ENCODE measurements at places on chromosomes 16 and 17.

DNA sequence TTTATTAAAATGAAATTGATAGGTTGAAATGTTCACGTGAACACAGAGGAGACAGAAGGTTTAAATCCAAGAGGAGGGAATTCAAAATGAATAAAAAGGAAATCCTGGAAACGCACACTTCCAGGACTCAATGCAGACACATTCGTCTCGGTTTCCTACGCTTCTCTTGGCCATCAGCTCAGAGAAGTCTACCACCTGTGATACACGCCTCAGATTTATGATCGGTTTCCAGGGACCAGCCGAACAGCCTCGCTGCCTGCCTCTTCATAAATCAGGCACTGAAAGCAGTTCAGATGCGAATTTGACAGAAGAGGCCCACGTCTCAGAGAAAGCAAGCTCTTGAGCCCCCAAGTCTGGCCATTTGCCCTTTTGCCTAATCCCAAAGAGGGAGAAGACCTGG lies 125.5 kb upstream of the IRX3 start:
- DNase-seq, result no peak

DNA sequence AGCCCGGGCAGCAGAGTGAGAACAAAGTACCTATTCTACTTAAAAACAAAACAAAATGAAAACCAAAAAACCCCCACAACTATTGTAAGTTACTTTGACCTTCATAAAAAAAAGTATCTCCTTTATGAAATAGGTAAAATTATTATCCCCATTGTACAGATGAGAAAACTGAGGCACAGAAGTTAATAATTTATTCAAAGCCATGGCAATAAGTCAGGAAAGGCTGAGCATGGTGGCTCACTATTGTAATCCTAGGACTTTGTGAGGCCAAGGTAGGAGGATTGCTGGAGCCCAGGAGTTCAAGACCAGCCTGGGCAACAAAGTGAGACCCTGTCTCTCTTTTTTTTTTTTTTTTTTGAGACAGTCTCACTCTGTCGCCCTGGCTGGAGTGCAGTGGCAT lies 30.5 kb downstream of the FCSK start:
- DNase-seq, result no peak

DNA sequence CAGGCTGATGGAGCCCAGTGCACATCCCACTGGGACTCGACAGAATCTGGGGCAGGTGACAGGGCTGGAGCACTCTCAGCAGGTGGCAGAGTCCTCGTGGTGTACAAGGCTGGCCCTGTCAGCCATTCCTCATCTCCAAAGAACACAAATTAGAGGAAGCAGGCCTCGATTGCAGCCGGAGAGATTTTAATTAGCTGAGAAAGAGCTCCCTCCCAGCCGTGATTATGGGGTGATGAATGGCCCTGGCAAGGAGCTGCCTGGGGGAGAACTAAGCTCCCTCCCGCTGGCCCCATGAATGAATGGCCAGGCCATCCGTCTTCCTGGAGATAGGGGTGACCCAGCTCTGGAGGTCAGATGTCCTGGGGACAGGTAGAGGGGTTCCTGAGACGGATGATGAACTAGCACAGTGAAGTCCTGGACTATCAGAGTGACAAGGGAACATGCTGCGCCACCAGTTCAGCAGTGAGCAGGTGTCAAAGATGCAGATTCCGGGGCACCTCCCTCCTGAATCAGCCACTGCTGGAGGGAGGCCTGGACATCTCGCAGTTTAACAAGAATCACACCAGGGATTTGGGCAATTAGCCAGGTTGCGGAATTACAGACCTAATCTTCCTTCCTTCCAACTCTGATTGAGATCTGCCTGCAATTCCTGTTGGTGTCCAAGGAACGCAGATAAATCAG lies 35.5 kb downstream of the PIMREG start:
- peak; percentile 82 for DNase-seq

GRCh38 chr16:26826500-26826899 lies 240.2 kb upstream of the C16orf82 start:
- DNase-seq, result peak; percentile 18

DNA sequence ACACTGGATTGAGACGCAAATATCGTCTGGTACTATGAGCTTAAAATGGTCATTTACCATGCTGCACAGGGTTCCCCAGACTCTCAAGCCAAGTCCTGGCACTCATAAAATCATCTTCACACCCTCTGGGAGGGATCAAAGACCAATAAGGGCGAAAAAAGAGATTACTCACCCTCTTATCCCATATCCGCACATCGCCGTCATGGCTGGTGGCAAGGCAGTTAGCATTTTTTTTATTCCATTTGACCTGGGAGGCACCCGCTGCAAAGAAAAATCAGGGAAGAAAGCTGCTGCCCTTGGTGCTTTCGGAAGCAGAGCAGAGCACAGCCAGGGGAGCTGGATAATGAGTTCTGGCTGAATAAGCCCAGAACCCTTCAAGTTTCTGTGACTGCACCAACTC lies 42.4 kb downstream of the WDR59 start:
- DNase-seq, result no peak

GRCh38 chr16:20441191-20441590 lies 10.1 kb upstream of the ACSM2A start:
- no peak for DNase-seq

DNA sequence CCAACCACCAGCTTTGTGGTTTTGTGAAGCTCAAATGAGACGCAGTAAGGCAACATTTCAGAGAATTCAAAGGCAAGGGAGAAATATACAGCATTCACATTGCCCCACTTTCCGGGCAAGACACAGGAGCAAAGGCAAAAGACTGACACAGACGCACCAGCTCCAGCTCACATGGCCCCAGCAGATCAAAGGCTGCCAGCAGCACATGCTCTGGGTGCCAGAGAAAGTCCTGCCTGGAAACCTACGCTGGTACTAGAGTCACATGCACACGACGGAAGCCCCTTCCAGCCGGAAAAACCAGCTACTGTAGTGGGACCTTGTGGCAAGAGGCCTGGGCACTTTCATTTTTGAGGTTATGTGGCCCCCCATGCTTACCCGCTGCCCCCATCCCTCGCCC lies 50.1 kb downstream of the GTF3C1 start:
- DNase-seq, result no peak

- peak; percentile 71 for DNase-seq
These were observed 802 bp downstream of the SETD6 start for GRCh38 chr16:58515871-58516767.

DNA sequence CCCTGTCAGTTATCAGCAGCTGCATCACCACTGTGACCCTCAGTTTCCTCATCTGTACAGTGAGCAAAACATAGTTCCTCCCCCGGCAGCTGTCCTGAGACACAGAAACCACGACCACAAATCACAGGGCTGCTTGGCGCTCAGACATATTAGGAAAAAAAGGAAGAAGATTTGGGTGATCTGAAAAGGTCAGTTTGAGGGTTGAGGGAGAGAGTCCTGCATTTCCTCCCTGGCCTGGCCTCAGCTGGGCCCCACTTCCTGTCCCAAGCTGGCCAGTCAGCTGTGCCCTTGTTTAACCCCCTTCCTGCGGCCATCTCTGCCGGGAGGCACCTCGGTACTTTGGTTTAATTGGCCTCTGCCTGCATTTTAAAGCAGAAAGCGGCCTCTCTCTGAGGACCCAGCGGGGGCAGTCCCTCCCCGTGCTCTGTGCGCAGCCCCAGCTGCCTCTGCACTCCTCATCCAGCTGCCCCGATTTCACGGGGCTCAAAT lies 24.0 kb upstream of the CIBAR2 start:
- no peak for DNase-seq

- DNase-seq, result no peak
These were observed 50.9 kb downstream of the CDH11 start for GRCh38 chr16:65070831-65071432.

DNA sequence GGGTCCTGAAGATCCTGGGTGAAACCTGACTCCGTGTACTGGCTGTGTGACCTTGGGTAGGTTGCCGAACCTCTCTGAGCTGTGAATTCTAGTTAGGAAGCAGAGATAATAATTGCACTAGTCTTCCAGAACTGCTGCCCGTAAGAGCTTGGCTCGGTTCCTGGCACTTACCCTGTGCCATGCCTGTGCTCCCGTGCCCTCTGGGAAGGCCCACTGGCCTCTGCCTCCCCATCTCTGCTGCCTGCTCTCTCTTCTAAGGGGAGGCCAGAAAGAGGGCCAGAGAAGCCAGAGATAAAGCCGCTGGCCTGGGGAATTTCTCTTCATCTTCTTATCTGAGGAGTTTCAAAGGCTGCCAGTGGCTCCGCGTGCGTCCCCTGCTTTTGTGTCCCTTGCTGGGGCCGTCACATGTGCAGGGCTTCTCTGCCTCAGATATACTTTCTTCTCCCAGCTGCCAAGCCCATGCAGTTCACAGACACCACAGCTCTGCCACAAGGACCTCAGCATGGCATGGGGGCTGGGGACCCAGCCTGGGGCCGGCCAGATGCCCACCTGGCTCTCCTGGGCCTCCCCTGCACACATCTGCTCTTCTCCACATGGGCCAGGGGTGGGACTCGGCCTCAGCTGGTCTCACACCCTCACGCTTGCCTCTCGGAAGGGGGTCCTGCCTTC lies 145.2 kb downstream of the SDK2 start:
- no peak for DNase-seq

DNA sequence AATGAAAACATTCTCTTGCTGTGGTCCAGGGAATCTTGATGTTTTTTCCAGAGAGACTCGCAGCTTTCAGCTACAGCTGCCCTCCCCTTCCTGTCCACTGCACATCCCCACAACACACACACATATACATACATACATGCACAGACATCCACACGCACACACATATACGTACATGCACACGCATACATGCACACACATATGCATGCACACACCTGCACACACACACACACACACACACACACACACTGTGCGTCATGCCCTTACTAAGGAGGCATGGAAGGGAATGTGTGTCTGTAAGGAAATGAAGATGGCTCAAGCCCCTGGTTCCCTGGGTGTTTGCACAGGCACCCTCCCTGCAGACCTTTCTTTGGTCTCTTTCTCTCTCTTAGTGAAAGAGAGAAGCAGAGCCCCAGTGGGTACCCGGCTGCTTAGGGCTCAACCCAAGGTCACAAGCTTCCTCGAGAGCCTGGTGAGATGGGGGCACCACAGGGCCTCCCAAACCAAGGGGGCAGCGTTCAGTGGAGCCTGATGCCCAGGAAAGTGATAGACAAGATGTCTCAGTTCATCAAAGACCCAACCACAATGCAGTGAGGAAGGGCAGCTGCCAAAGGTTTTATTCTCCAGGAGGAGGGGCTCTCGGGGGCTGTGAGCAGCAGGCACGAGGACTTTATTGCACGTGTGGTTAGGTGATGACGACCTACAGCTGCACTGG lies 33.3 kb downstream of the TNFRSF13B start:
- DNase-seq, result no peak

- DNase-seq, result peak; percentile 63
These were observed 68.7 kb upstream of the MARCHF10 start for GRCh38 chr17:62876673-62877405.

- DNase-seq, result no peak
These were observed 309.6 kb downstream of the KCNJ2 start for GRCh38 chr17:70478902-70479301.

- DNase-seq, result no peak
These were observed 183.3 kb downstream of the MSI2 start for GRCh38 chr17:57439651-57440050.

DNA sequence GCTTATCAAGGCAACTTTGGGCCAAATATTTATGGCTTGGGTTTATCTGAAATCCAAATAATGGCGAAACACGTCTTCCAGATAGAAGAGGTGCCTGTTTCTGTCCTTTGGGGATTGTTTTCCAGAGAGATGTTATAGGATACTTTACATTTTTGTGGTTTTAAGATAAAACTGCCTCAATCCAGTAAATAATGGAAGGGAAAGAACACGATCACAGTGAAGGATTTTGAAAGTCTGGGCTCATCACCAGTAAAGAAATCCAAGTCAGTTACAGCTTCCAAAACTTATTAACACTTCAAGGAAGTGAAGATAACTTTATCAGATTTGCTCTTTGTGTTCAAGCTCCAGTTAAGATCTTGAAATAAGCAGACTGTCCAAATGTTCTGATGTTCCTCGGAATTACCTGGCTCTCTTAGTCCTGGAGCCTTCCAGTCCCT lies 30.1 kb downstream of the DNAH2 start:
- DNase-seq, result no peak

GRCh38 chr17:7139400-7139799 lies 24.8 kb upstream of the ASGR2 start:
- DNase-seq, result no peak

DNA sequence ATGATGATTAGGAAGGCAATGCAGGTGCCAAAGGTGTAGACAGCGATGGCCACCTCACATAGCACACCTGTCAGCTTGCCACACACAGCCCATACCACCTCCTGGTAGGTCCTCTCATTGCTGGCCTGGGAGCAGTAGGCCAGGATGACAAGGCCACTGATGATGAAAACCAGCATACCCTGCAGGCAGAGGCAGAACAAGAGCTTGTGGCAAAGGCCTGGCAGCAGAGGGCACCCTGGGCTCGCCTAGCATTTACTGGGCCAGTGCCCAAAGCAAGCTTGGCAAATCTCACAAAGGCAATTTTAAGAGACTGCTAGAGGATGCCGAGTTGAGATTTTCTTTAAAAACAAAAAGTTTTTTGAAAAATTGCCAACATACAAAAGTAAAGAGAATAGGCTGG lies 5.9 kb downstream of the SLC38A7 start:
- DNase-seq, result no peak

Data from NCI-H69 (cell line).